Activated T-cell treated with anti-CD3 and anti-CD28 coated beads, Interleukin-2, amount 50 U/mL, for 72 hours (primary cell): ENCODE measurements at places on chromosomes 1 and 21. TPM values are rescaled to one million over a fixed set of nuclear protein-coding genes. Genes with fewer than 3 reads are reported as not detected.

Gene LCE1F
- total RNA-seq, result not detected

Gene GNAT2
- 0.17 TPM for total RNA-seq

Gene DYRK3
- total RNA-seq, result 8.7 TPM

Gene CD164L2
- not detected for total RNA-seq

Gene TRPM2
- total RNA-seq, result 2.4 TPM

Gene CD53
- 249 TPM for total RNA-seq

Gene FUBP1
- 191 TPM for total RNA-seq

Gene S100B
- not detected for total RNA-seq

Gene C8B
- not detected for total RNA-seq

Gene GPX7
- total RNA-seq, result 26.3 TPM

Gene LRRC8C
- 36.7 TPM for total RNA-seq

Gene SLAMF9
- not detected for total RNA-seq

Gene GRHL3
- total RNA-seq, result 0.28 TPM

Gene SLC30A10
- total RNA-seq, result not detected

Gene B4GALT2
- total RNA-seq, result 20.4 TPM

Gene GPR52
- 1.6 TPM for total RNA-seq

Gene PPIAL4G
- 0.42 TPM for total RNA-seq

Gene FAAH
- total RNA-seq, result 5.1 TPM

Gene GPR37L1
- not detected for total RNA-seq

Gene KIF14
- total RNA-seq, result 15.8 TPM

Gene DMBX1
- not detected for total RNA-seq

Gene C1orf185
- not detected for total RNA-seq

Gene OXCT2
- total RNA-seq, result 2.9 TPM

Gene TEDDM1
- total RNA-seq, result not detected

Gene AKNAD1
- total RNA-seq, result not detected

Gene TSTD1
- total RNA-seq, result 78.0 TPM

Gene S100A5
- total RNA-seq, result 4.4 TPM

Gene RHEX
- total RNA-seq, result not detected

Gene SEC16B
- total RNA-seq, result not detected

Gene MPL
- total RNA-seq, result not detected

Gene OR2L8
- not detected for total RNA-seq

Gene C1orf94
- total RNA-seq, result not detected

Gene TAS1R2
- total RNA-seq, result not detected

Gene MIB2
- 68.6 TPM for total RNA-seq

Gene TCHH
- total RNA-seq, result 0.05 TPM

Gene CELA3A
- not detected for total RNA-seq

Gene ERMAP
- 8.4 TPM for total RNA-seq

Gene APOBEC4
- not detected for total RNA-seq

Gene VHLL
- total RNA-seq, result 0.65 TPM

Gene LCE2A
- not detected for total RNA-seq

Gene SLFNL1
- 0.53 TPM for total RNA-seq

Gene NECTIN4
- total RNA-seq, result 0.31 TPM

Gene PLA2G4A
- total RNA-seq, result 4.9 TPM

Gene CR1
- 0.09 TPM for total RNA-seq

Gene TRIM17
- 1.6 TPM for total RNA-seq

Gene KRTAP21-2
- not detected for total RNA-seq

Gene NPPA
- not detected for total RNA-seq

Gene IGSF3
- total RNA-seq, result 3.3 TPM

Gene FCRL4
- not detected for total RNA-seq
